Pericardium fibroblast (primary cell): ENCODE measurements at places on chromosomes 5 and 9. TPM values are rescaled to one million over a fixed set of nuclear protein-coding genes. Genes with fewer than 3 reads are reported as not detected.

TXNDC8 gene
- not detected in 2 replicates for total RNA-seq

WASHC1 gene
- total RNA-seq: 3.6 and 3.7 TPM in 2 replicates

TRAF1 gene
- 1.4 and 4.3 TPM in 2 replicates for total RNA-seq

PSD2 gene
- under 0.01 TPM in 1 of 2 replicates, not detected in the other for total RNA-seq

FBP1 gene
- total RNA-seq: 0.12 TPM in 1 of 2 replicates, not detected in the other

SPATA31D3 gene
- not detected in 2 replicates for total RNA-seq

SCGB3A2 gene
- total RNA-seq: not detected in 2 replicates

RANBP17 gene
- 4.7 and 12.0 TPM in 2 replicates for total RNA-seq

ORM2 gene
- total RNA-seq: not detected in 2 replicates

SPOCK1 gene
- 35.1 and 97.0 TPM in 2 replicates for total RNA-seq

MAP1B gene
- 411 and 688 TPM in 2 replicates for total RNA-seq

PRLR gene
- under 0.01 and 2.4 TPM in 2 replicates for total RNA-seq

SNX30 gene
- total RNA-seq: 10.3 and 14.1 TPM in 2 replicates

SPAG8 gene
- 0.09 and 0.82 TPM in 2 replicates for total RNA-seq

CCDC171 gene
- 1.0 and 1.3 TPM in 2 replicates for total RNA-seq

CCL27 gene
- 0.12 TPM in 1 of 2 replicates, not detected in the other for total RNA-seq
